ENCODE measurements at places on chromosomes 13 and 19. TPM values are rescaled to one million over a fixed set of nuclear protein-coding genes. Genes with fewer than 3 reads are reported as not detected.

DNA sequence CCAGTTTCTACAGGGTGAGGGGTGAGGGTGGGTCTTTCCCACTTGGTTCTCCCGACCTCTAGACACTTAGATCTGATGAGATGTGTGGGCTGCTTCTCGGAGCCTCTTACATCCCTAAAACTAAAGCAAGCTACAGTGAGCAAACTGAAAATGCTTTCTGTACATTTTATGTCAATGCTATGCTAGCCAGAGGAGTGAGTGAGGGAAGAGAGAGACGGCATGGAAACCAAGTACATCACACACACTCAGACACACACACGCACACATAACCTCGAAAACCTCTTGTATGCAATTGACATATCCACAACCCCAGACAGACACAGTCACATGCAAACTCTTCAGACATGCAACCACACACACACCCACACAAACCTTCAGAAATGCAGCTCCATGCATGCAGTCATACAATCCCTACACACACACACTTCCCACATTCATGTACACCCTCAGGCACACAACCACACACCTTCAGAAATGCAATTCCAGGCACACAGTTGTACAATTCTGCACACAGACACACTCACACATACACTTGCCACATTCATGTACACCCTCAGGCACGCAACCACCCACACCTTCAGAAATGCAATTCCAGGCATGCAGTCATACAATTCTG, 1.4 kb downstream of the SLC1A6 start:
- no peak overlapping the region for H3K4me3 ChIP-seq
- DNase-seq = no peak
- H3K36me3 ChIP-seq = no peaks in the 10 kb centered on the region
- H3K4me1 ChIP-seq = peaks cover 2% of the 10 kb centered on the region
- peaks cover 39% of the 10 kb centered on the region for H3K27me3 ChIP-seq

C13orf46 gene
- 1.8 TPM for total RNA-seq

CKM gene
- total RNA-seq = not detected

ZNF66 gene
- total RNA-seq = 4.9 TPM

- DNase-seq = no peak
- no peak overlapping the region for H3K4me3 ChIP-seq
- peak overlapping the region; percentile 4 for H3K27ac ChIP-seq
- H3K4me1 ChIP-seq = peaks cover 57% of the 10 kb centered on the region
- no peaks in the 10 kb centered on the region for H3K36me3 ChIP-seq
- no peaks in the 10 kb centered on the region for H3K27me3 ChIP-seq
These were observed 158.3 kb downstream of the FOXO1 start for GRCh38 chr13:40508127-40508526.

GRCh38 chr13:79096099-79096498, 310.0 kb downstream of the RBM26 start:
- no peak overlapping the region for H3K27ac ChIP-seq
- DNase-seq = no peak
- peaks cover 2% of the 10 kb centered on the region for H3K27me3 ChIP-seq
- no peak overlapping the region for H3K4me3 ChIP-seq

DNA sequence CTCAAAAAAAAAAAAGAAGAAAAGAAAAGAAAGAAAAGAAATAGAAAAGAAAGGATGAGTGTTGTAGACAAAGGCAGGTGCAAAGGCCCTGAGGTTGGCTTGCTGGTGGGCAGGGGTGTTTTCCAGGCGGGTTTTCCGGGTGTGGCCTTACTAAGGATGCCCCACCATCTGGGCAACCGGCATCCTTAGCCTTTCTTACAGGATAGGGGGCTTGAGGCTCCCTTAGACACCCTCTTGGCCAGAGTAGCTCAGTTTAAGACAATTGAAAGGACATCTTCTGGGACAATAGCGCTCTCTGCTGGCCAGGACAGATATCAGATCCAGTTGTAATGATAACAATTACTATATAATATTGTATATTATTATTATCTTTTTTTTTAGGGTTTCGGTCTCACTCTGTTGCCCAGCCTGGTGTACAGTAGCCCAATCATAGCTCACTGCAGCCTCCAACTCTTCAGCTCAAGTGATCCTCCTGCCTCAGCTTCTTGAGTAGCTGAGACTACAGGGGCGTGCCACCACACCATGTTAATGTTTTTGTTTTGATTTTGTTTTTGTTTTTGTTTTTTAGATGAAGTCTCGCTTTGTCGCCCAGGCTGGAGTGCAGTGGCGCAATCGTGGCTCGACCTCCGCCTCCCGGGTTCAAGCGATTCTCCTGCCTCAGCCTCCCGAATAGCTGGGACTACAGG, 1.4 kb upstream of the QTRT1 start:
- H3K36me3 ChIP-seq = no peaks in the 10 kb centered on the region
- H3K27ac ChIP-seq = no peak overlapping the region
- peak; percentile 89 for DNase-seq
- peaks cover 26% of the 10 kb centered on the region for H3K4me1 ChIP-seq
- no peak overlapping the region for H3K4me3 ChIP-seq
- peaks cover 8% of the 10 kb centered on the region for H3K27me3 ChIP-seq

TSKS gene
- 0.72 TPM for total RNA-seq

- H3K4me3 ChIP-seq = no peak overlapping the region
- no peaks in the 10 kb centered on the region for H3K4me1 ChIP-seq
- H3K36me3 ChIP-seq = no peaks in the 10 kb centered on the region
- H3K27me3 ChIP-seq = no peaks in the 10 kb centered on the region
- H3K27ac ChIP-seq = no peak overlapping the region
These were observed 389.2 kb downstream of the EFNB2 start for GRCh38 chr13:106145997-106146864.

- H3K4me3 ChIP-seq = no peak overlapping the region
- H3K27ac ChIP-seq = no peak overlapping the region
- no peak for DNase-seq
- H3K4me1 ChIP-seq = no peaks in the 10 kb centered on the region
- H3K27me3 ChIP-seq = no peaks in the 10 kb centered on the region
These were observed 126.3 kb upstream of the PEG3 start for GRCh38 chr19:56966697-56967299.

- H3K27me3 ChIP-seq = no peaks in the 10 kb centered on the region
- peak overlapping the region; percentile 91 for H3K4me3 ChIP-seq
- peaks cover 31% of the 10 kb centered on the region for H3K36me3 ChIP-seq
- peak overlapping the region; percentile 99 for H3K27ac ChIP-seq
These were observed 926 bp upstream of the HNRNPUL1 start for GRCh38 chr19:41263042-41263849.

DHDH gene
- 4.2 TPM for total RNA-seq

GRCh38 chr19:8648240-8648639, 17.8 kb downstream of the NFILZ start:
- DNase-seq = no peak
- no peaks in the 10 kb centered on the region for H3K36me3 ChIP-seq
- H3K4me1 ChIP-seq = peaks cover 2% of the 10 kb centered on the region
- no peak overlapping the region for H3K4me3 ChIP-seq
- no peaks in the 10 kb centered on the region for H3K27me3 ChIP-seq

EMP3 gene
- total RNA-seq = 113 TPM

DNA sequence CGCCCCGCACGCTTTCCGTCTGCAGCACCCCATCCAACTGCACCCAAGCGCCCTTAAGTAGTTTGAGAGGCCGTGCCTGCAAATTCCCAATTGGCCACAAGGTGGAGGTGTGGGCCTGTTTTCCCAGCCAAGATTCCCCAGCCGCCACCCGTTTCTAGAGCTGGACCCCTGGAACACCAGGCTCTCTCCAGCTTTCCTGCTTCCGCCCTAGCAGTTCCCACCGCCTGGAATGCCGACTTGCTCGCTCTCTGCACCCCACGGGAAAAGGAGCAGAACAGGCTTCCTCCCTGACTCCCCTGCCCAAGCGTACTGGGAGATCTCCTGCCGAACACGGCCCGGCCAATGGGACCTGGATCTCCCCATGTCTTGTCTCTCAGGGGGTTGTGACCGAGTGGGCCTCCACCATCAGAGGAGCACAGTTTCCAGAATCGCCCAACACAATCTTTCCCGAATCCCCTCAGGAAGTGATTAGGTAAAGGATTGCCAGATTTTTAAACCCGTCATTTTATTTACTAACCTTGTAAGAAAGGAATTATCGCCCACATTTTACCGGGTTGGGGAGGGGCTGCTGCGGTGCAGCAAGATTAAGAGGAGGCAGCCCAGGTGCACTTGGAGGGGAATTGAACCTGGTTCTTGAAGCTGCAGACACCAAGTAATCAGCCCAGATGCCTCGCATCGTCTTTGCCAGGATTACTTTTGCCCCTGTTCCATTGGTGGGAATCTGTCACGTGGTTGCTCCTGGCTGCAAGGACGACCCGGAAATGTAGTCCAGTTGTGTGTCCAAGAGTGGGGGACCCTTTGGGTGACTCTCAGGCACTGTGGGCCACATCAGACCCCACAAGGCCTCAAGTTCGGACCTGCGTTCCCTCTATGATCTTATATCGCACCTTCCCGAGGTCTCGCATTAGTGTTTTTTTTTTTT, 3.5 kb upstream of the NAPSA start:
- peak overlapping the region; percentile 88 for H3K27ac ChIP-seq
- H3K4me1 ChIP-seq = peaks cover 35% of the 10 kb centered on the region
- H3K36me3 ChIP-seq = peaks cover under 1% of the 10 kb centered on the region
- peak; percentile 89 for DNase-seq
- no peaks in the 10 kb centered on the region for H3K27me3 ChIP-seq

- peak; percentile 58 for DNase-seq
- peak overlapping the region; percentile 90 for H3K4me3 ChIP-seq
- H3K27me3 ChIP-seq = no peaks in the 10 kb centered on the region
- H3K36me3 ChIP-seq = peaks cover 52% of the 10 kb centered on the region
- H3K4me1 ChIP-seq = peaks cover 27% of the 10 kb centered on the region
These were observed 813 bp downstream of the ZNF562 start for GRCh38 chr19:9673912-9674662.

CBARP gene
- total RNA-seq = 1.1 TPM

DNA sequence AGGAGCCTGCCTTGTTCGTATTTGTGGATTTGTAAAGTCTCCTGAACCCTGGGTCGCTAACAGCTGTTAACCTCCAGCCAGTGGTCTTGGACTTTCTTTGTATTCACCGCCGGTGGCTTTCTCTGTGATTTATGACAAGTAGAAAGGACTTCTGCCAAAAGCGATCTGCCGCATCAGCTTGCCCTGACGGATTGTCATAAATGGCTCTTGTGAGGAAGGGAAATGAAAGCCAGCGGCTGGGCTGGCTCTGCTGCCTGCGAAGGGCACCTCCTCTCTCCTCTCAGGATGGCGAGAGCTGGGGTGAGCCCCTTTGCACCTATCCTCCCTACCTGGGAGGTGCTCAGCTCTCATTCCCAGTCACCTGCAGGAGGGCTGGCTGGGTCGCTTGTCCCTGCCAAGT, 25.6 kb downstream of the DHRS12 start:
- H3K36me3 ChIP-seq = no peaks in the 10 kb centered on the region
- DNase-seq = no peak
- no peaks in the 10 kb centered on the region for H3K4me1 ChIP-seq

GRCh38 chr19:53552001-53552721, 14.2 kb downstream of the ZNF331 start:
- no peaks in the 10 kb centered on the region for H3K27me3 ChIP-seq
- peaks cover 47% of the 10 kb centered on the region for H3K36me3 ChIP-seq
- DNase-seq = no peak
- peak overlapping the region; percentile 99 for H3K27ac ChIP-seq
- peaks cover 37% of the 10 kb centered on the region for H3K4me1 ChIP-seq
- no peak overlapping the region for H3K4me3 ChIP-seq

DNA sequence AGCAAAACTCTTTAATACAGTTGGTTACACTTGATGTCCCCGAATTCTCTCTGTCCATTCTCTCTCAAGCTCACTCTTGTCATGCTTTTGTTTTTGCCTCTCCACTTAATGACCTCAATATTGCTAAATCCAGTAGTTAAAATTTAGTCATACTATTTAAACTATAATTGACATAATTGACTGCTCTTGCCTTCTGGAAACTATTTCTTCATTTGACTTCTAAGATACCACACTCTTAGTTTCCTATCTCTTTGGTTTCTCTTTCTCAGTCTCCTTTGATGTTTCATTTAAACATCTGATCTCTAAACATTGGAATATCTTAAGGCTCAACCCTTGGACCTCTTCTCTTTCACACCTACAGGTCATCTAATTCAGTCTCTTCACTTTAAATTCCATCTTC, 211.3 kb downstream of the COG6 start:
- no peak overlapping the region for H3K27ac ChIP-seq
- H3K4me1 ChIP-seq = peaks cover 6% of the 10 kb centered on the region
- no peaks in the 10 kb centered on the region for H3K27me3 ChIP-seq
- no peaks in the 10 kb centered on the region for H3K36me3 ChIP-seq
- H3K4me3 ChIP-seq = no peak overlapping the region

GRCh38 chr13:35092251-35092650, 150.2 kb downstream of the NBEA start:
- no peaks in the 10 kb centered on the region for H3K27me3 ChIP-seq
- H3K4me1 ChIP-seq = no peaks in the 10 kb centered on the region
- H3K4me3 ChIP-seq = no peak overlapping the region
- H3K27ac ChIP-seq = no peak overlapping the region

SIGLEC12 gene
- total RNA-seq = not detected

GRCh38 chr13:48158290-48158689, 63.4 kb upstream of the MED4 start:
- H3K4me1 ChIP-seq = peaks cover 78% of the 10 kb centered on the region
- no peak for DNase-seq
- H3K27me3 ChIP-seq = no peaks in the 10 kb centered on the region
- peak overlapping the region; percentile 1 for H3K4me3 ChIP-seq

GRCh38 chr13:110237875-110238817, 68.8 kb downstream of the COL4A1 start:
- no peak overlapping the region for H3K27ac ChIP-seq
- H3K4me1 ChIP-seq = no peaks in the 10 kb centered on the region
- H3K27me3 ChIP-seq = peaks cover 17% of the 10 kb centered on the region
- H3K36me3 ChIP-seq = no peaks in the 10 kb centered on the region
- DNase-seq = no peak

- no peak overlapping the region for H3K27ac ChIP-seq
- DNase-seq = no peak
- no peaks in the 10 kb centered on the region for H3K4me1 ChIP-seq
- H3K27me3 ChIP-seq = no peaks in the 10 kb centered on the region
- peaks cover 9% of the 10 kb centered on the region for H3K36me3 ChIP-seq
- H3K4me3 ChIP-seq = no peak overlapping the region
These were observed 34.4 kb downstream of the MAP4K1 start for GRCh38 chr19:38583219-38583984.

- peak overlapping the region; percentile 99 for H3K27ac ChIP-seq
- DNase-seq = peak; percentile 98
- peaks cover 46% of the 10 kb centered on the region for H3K4me1 ChIP-seq
- H3K27me3 ChIP-seq = peaks cover 3% of the 10 kb centered on the region
- peaks cover 16% of the 10 kb centered on the region for H3K36me3 ChIP-seq
These were observed 4.1 kb upstream of the EML2 start for GRCh38 chr19:45643024-45643926.

DNA sequence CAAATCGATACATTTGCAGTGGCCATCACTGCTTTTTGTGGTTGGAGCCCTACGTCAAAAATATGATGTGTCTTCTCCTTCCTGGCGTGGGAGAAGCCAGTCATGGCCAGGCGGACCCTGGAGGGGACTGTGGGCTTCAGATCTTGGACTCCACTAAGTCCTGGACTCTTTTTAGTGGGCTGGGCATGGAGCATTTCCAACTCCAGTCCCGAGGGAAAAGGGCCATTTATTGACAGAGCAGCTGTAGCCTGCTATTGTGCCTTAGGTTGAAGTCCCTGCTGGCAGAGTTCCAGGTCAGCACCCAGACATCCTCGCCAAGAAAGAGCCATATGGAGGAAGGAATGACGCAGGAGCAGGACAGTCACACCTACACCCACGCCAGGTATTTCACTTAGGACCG, 179.2 kb upstream of the ZNF507 start:
- no peaks in the 10 kb centered on the region for H3K4me1 ChIP-seq
- peaks cover 2% of the 10 kb centered on the region for H3K27me3 ChIP-seq
- H3K4me3 ChIP-seq = no peak overlapping the region
- H3K36me3 ChIP-seq = no peaks in the 10 kb centered on the region
- DNase-seq = no peak
- no peak overlapping the region for H3K27ac ChIP-seq

Measured in activated naive CD4-positive, alpha-beta T cell treated with anti-CD3 and anti-CD28 coated beads for 36 hours (primary cell).